ENCODE measurements at places on chromosomes 5 and 9. TPM values are rescaled to one million over a fixed set of nuclear protein-coding genes. Genes with fewer than 3 reads are reported as not detected.

The FAM151B gene
- total RNA-seq, result 3.4 TPM

The CAMK4 gene
- total RNA-seq, result 3.6 TPM

The PCDHGA5 gene
- 0.86 TPM for total RNA-seq

The SLC25A2 gene
- total RNA-seq, result not detected

The ZFP37 gene
- 1.7 TPM for total RNA-seq

The ADGRD2 gene
- total RNA-seq, result not detected

The WWC1 gene
- 7.1 TPM for total RNA-seq

The NR4A3 gene
- total RNA-seq, result 1.4 TPM

The TAF11L10 gene
- not detected for total RNA-seq

The FOXD1 gene
- 50.0 TPM for total RNA-seq

The EEIG1 gene
- total RNA-seq, result 29.6 TPM

The TEX48 gene
- not detected for total RNA-seq

The SLC46A2 gene
- not detected for total RNA-seq

The BASP1 gene
- 121 TPM for total RNA-seq

The GBA2 gene
- 20.3 TPM for total RNA-seq

The INSL4 gene
- not detected for total RNA-seq

Data from GM23248 (cell line).